NCI-H1092 (cell line): ENCODE measurements at places on chromosomes 13 and 19.

- no peak for DNase-seq
Measured at GRCh38 chr13:45737571-45738017, 35.5 kb downstream of the CBY2 start.

DNA sequence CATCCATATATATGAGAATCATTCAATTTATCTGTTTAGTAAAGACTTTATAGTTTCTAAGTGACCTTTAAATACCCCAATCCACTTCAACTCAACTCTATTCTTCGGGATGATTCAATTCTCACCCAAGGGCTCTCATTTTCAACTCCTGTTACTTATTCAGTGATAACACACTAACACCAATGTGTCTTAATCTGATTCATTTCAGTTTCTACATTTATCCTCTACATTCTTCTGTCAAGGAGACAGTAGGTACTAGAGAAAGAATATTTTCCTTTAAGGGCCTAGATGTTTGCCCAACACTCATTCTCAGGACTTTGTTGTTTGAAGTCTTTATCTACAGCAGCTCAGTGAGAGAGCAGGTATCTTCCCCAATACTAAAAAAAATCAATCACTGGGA, 7.1 kb downstream of the ARGLU1 start:
- DNase-seq = no peak

DNA sequence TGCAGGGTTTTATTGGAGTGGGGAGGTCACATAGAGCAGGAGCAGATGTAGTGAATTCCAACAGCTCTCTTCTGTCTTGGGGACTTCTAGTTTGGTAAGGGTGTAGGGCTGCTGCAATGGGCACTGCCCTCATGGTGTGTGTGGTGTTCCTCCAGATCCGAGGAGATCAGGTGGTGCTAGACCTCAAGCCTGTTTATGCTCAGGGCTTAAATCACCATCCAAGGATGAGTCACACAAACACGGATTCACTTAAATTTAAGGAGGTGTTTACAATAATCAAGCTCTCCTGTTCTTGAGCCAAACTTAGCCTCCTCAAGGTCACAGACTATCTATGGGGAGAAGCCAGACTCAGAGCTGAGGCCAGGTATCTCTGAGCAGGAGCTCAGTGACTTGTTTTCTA, 23.0 kb downstream of the HS6ST3 start:
- no peak for DNase-seq

GRCh38 chr13:51778392-51778791, 25.6 kb downstream of the DHRS12 start:
- DNase-seq = peak; percentile 18

DNA sequence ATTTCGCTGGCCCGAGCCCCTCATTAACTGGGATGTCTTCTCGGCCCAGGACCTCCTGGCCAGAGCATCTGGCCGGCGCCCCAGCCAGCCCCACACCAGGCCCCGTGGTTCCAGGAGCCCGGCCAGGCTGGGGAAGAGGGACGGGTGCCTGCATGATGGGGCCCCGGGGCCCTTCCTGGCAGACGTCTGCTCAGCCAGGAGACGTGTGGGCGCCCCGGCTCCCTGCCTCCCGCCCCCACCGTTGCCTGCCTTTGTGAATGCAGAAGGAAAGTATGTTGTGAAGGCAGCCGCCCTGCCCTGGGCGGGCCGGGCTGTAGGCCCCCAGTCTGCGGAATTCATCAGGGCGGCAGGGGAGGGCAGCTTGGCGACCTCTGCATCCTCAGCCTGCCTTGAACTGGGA, 4.4 kb upstream of the COMP start:
- DNase-seq = no peak

DNA sequence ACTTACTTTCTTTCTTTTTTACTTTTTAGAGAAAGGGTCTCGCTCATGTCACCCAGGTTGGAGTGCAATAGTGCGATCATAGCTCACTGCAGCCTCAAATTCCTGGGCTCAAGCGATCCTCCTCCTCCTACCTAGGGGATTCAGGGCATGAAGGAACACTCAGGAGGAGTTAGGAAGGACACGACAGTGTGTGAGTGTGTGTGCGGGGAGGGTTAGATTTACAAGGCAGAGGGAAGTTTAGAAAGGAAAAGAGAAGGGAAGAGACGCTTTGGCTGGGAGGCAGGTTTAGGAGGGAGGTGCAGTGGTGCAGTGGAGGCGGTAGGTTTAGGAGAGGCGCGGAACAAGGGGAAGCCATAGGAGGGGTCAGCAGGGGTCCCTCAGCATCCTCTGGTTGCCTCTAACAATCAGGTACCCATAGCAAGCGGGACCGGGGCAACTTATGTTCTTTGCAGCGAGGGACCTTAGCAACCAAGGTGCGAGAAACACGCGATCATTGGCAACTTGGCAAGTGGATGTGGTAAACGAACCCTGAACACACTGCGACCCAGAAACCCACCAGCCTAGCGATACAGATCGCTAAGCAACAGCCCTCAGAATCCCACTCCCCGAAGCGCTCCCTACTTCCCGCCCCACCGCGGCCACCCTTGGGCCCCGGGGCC, 501 bp downstream of the SIRT2 start:
- DNase-seq = no peak

GRCh38 chr13:95948656-95949055, 104.5 kb downstream of the UGGT2 start:
- no peak for DNase-seq

GRCh38 chr13:42272115-42272803, at the start of gene AKAP11:
Gene AKAP11 (plus strand): TSS chr13:42272152. CDS start chr13:42286349, 14,197 bp downstream.
- DNase-seq = peak; percentile 44

- DNase-seq = no peak
Measured at GRCh38 chr13:112679381-112679780, 10.5 kb upstream of the ATP11A start.

GRCh38 chr13:60312851-60313505, 84.0 kb upstream of the TDRD3 start:
- DNase-seq = no peak

GRCh38 chr13:114043421-114044053, 69.7 kb upstream of the C13orf46 start:
- DNase-seq = peak; percentile 42

- DNase-seq = no peak
Measured at GRCh38 chr19:33953023-33953422, 156.4 kb downstream of the KCTD15 start.

DNA sequence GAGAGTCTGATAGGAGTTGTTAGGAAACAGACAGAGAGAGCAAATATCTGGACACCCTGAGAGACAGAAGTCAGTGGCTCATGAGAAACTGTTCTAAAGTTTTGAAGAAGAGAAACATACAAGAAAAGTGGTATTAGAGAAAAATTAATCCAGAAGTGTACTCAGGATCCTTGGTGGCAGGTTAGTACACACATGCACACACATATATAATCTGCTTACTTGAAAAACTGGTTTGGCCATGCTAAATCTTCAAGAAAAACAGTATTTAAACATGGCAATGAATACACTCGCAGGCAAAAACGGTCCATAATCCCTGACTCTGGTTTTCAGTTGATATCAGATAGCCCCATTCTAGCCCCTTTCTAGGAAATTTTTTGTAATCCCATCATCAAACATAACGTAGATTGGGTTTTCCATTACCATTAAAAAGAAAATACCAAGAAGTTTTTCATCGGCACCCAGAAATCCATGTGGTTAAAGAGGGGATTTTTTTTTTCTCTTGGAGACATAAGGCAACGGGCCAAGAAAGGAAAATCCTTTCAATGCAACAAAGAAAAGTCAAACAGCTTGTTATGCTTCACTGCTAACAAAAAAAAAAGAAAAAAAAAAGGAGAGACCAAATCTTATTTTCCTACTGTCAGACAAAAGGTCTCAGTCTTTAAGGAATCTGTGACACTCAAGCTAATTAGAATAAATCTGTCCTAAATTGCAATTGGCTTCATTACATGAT, 178.0 kb upstream of the MIR17HG start:
- no peak for DNase-seq

- peak; percentile 80 for DNase-seq
Measured at GRCh38 chr13:45847554-45848224, 3.9 kb downstream of the SIAH3 start.

DNA sequence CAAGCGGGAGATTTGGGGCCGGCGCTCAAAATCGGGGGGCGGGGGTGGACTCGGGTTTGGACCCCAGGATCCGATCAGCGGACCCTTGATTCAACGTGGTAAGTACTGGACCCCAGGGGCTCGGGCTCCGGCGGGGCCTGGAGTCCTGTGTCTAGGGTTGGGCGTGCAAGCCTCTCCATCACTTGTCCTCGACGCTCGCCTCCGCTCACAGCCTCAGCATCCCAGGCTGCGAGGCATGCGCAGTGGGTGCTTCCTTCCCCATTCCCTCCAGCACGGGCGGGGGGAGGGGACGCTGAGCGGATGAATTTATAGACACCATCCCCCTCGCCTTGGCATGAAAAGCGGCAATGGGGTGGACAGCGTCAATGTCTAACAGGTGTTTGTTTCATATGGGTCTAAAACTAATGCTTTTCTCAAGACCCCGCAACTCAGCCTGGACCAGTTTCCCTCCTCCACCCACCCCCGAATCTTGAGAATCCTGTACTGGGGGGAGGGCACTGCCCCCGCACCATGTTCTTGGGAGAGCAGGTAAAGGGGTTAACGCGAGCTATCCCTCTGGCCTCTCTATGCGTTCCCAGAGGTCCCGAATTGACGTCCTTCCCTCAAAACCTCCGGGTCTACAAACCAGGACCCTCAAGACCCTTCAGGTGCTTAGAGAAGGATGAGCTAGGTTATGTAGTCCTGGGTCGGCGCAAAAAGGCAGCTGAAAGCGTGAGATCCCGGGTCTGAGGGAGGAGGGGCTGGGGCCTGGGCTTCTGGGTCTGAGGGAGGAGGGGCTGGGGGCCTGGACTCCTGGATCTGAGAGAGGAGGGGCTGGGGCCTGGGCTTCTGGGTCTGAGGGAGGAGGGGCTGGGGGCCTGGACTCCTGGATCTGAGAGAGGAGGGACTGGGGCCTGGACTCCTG, 579 bp downstream of the CPT1C start:
- peak; percentile 41 for DNase-seq

DNA sequence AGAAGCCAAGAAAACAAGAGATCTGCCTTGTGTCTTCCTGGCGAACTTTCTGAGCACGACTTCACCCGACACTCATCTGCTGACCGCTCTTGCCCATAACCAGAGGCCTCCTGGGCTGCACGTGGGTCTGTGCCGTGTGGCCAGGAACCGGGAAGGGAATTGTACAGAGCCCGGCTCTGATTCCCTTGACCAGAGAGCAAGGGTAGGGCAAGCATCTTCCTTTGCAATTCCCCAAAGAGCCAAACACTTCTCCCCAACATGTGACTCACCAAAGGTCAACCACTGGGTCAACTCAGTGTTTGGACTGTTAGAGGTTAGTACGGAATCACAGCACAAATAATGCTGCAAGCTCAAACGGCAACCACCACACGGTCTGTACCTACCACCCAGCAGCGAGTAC, 48.9 kb downstream of the KLF2 start:
- no peak for DNase-seq

DNA sequence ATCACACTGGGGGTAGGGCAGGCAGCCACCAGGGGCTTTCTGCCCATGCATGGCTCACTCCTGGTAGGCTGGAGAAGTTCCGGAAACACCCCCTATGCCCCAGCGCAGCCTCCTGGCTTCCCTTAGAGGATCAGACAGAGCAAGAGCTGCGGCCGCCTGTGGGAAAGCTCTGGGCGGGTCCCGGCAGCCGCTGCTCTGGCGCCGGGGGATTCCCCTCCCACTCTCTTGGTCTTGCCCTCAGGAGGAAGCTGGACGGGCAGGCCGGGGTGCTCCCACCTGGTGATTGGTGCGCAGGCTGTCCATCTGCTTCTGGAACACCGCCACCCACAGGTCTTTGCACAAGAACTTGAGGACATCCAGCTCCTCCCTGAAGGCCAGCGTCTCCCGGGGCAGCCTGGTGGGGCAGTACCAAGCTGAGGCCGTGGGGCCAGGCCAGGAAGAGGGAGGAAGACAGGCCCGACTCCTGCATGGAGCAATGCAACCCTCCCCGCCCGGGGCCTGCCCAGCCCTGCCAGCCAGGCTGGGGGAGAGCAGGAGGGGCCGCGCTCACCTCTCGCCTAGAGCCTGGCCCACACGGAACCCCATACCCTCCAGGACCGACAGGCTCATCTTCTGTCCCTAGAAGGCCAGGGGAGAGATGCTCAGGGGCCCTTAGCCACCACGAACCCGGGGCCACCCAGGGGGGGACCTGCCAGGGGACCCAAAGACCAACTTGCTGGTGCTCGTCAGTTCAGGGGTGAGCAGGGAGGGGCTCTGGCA, 4.0 kb upstream of the NKPD1 start:
- DNase-seq = no peak

GRCh38 chr13:33259296-33259695, 26.3 kb downstream of the STARD13 start:
- DNase-seq = no peak

GRCh38 chr19:29680447-29680846, 15.2 kb downstream of the PLEKHF1 start:
- DNase-seq = no peak

- DNase-seq = no peak
Measured at GRCh38 chr13:95100525-95101433, 200.5 kb downstream of the ABCC4 start.

GRCh38 chr13:101265934-101266333, 150.4 kb downstream of the NALCN start:
- no peak for DNase-seq
